Liver (tissue), 10 donors: ENCODE measurements at places on chromosomes 11 and 22. TPM values are rescaled to one million over a fixed set of nuclear protein-coding genes. Genes with fewer than 3 reads are reported as not detected.

GRCh38 chr22:46071451-46072109, 78.7 kb upstream of the PPARA start:
- peak overlapping the region; percentile 98 for H3K27ac ChIP-seq
- H3K4me3 ChIP-seq, result peak overlapping the region; percentile 96
- H3K4me1 ChIP-seq, result peaks cover 51% of the 10 kb centered on the region
- no peaks in the 10 kb centered on the region for H3K36me3 ChIP-seq
- no peaks in the 10 kb centered on the region for H3K27me3 ChIP-seq

DNA sequence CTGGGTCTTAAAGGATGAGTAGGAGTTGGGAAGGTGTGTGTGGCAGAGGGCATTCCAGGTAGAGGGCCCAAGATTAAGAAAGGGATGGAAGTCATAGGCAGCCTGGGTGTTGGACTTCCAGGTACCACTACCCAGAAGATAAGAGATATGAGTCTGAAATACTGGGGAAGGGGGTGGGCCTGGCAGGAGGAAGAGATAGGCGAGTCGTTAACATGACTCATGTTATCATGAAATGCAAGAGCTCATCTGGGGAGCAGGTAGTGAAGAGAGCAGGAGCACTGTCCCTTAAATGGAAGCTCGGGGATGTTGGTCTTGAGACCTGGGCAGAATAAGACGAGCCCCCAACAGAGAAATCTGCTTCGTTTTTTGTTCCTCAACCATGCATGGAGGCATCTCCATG, 10.2 kb downstream of the ZC3H7B start:
- no peak for DNase-seq
- H3K4me3 ChIP-seq, result no peak overlapping the region
- peaks cover 2% of the 10 kb centered on the region for H3K36me3 ChIP-seq

- peaks cover 29% of the 10 kb centered on the region for H3K4me1 ChIP-seq
- no peaks in the 10 kb centered on the region for H3K36me3 ChIP-seq
- H3K27ac ChIP-seq, result no peak overlapping the region
- H3K27me3 ChIP-seq, result no peaks in the 10 kb centered on the region
These were observed 79.9 kb downstream of the AMBRA1 start for GRCh38 chr11:46513934-46514342.

The ART5 gene
- polyA plus RNA-seq, result not detected

The CD44 gene
- polyA plus RNA-seq, result 12.6 TPM

GRCh38 chr11:131561501-131561900, 191.1 kb downstream of the NTM start:
- no peak for DNase-seq
- H3K27me3 ChIP-seq, result peaks cover 4% of the 10 kb centered on the region
- H3K36me3 ChIP-seq, result no peaks in the 10 kb centered on the region
- H3K4me3 ChIP-seq, result no peak overlapping the region
- H3K4me1 ChIP-seq, result no peaks in the 10 kb centered on the region
- no peak overlapping the region for H3K27ac ChIP-seq

DNA sequence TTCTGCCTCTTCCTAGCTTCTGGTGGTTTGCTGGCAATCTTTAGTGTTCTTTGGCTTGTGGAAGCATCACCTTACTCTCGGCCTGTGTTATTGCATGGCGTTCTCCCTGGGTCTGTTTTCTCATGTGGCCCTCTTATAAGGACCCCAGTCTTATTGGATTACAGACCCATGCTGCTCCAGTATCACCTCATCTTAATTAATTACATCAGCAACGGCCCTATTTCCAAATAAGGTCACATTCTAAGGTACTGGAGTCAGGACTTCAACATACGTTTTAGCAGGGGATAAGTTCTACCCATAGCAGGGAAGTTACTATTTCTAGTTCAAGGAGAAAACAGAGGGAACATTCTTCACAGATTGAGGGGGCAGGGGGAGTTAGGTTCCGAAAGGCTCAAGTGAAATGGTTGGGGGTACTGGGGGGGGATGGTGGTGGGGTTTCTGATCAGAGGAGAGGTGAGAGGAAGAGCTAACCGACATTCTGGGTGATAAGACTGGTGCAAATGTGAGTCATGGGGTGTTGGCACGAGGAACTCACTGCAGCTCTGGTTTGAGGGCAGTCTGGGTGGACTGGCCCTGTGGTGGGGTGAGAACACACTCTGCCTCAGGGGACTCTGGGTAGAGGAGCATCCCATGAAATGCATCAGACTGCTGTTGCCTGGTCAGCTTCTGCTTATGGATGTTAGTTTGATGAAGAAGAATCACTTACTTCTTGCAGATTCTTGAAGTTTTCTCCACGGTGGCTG, 51.5 kb upstream of the ZBED5 start:
- DNase-seq, result no peak
- H3K4me1 ChIP-seq, result no peaks in the 10 kb centered on the region
- H3K27me3 ChIP-seq, result no peaks in the 10 kb centered on the region
- no peaks in the 10 kb centered on the region for H3K36me3 ChIP-seq

- no peak overlapping the region for H3K27ac ChIP-seq
- DNase-seq, result no peak
- H3K4me1 ChIP-seq, result no peaks in the 10 kb centered on the region
- H3K4me3 ChIP-seq, result no peak overlapping the region
- H3K27me3 ChIP-seq, result no peaks in the 10 kb centered on the region
These were observed 123.4 kb downstream of the CSNK2A3 start for GRCh38 chr11:11229647-11230046.

The OSM gene
- polyA plus RNA-seq, result not detected

DNA sequence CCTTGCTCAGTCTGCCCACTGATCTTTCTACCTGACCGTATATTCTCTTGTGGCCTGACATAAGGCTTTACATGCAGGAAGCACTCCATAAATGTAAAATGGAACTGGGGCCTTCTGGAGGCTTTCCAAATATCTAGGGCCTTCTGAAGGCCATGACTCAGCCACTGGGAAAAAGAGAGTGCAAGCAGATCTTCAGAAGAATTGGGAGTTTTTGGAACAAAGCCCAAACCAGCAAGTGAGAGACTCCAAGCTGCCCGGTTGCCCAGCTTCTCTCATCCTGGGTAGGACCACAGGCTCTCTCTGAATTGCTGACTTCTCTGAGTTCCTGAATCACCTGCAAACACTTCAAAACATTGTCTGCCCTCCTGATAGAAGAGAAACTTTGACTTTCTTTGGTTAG, 107.9 kb upstream of the BMAL1 start:
- H3K27ac ChIP-seq, result no peak overlapping the region
- H3K4me1 ChIP-seq, result no peaks in the 10 kb centered on the region
- no peak for DNase-seq
- H3K27me3 ChIP-seq, result no peaks in the 10 kb centered on the region

The POU2AF3 gene
- 0.68 TPM for polyA plus RNA-seq

- H3K4me3 ChIP-seq, result no peak overlapping the region
- no peaks in the 10 kb centered on the region for H3K36me3 ChIP-seq
- no peaks in the 10 kb centered on the region for H3K27me3 ChIP-seq
- no peak overlapping the region for H3K27ac ChIP-seq
- DNase-seq, result no peak
- no peaks in the 10 kb centered on the region for H3K4me1 ChIP-seq
These were observed 23.1 kb upstream of the GLYATL2 start for GRCh38 chr11:58867556-58867955.

The SOX6 gene
- polyA plus RNA-seq, result 8.8 TPM

DNA sequence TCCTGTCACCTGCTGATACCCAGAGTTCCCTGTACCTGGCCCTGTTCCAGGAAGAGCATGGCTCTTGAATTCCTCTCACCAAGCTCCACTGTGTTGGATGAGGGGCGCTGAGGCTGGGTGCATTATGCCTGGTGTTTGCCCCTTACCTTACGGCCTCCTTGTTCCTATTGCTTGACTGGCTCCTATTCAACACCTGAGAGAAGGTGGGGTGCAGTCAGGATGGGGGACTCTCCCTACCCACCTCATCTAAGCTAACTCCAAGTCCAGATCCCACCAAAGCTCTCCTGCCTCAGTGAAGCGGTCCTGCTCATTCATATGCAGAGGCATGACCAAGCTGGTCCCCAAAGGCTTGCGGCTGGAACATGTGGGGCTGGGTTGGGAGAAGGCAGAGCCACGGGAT, 35.8 kb upstream of the RIC3 start:
- no peaks in the 10 kb centered on the region for H3K27me3 ChIP-seq

DNA sequence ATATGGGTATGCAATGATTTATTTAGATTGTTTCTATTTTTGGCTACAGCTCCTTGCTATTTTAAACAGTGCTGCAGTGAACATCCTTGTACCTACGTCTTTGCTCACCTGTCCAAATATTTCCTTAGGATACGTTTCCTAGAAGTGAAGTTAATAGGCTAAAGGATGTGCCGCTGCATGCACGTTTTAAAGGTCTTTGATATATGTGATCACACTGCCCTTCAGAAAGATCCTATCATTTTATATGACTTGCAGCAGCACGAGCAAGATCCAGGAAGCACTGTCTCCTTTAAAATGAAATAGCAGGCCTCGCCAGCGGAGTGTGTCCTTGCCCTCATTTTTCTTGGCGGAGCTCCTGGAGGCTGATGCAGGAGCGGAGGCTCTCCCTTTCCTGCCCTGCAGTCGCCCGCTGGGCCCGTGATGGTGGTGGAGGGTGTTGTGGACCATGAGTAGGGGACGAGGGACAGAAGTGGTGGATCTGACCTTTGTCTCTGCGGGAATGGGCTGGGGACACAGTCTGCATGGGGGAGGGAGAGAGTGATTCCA, 19.4 kb downstream of the RPS6KA4 start:
- H3K36me3 ChIP-seq, result no peaks in the 10 kb centered on the region
- DNase-seq, result no peak
- no peaks in the 10 kb centered on the region for H3K4me1 ChIP-seq
- H3K27me3 ChIP-seq, result no peaks in the 10 kb centered on the region
- no peak overlapping the region for H3K4me3 ChIP-seq
- H3K27ac ChIP-seq, result no peak overlapping the region

The OR52J3 gene
- polyA plus RNA-seq, result not detected

DNA sequence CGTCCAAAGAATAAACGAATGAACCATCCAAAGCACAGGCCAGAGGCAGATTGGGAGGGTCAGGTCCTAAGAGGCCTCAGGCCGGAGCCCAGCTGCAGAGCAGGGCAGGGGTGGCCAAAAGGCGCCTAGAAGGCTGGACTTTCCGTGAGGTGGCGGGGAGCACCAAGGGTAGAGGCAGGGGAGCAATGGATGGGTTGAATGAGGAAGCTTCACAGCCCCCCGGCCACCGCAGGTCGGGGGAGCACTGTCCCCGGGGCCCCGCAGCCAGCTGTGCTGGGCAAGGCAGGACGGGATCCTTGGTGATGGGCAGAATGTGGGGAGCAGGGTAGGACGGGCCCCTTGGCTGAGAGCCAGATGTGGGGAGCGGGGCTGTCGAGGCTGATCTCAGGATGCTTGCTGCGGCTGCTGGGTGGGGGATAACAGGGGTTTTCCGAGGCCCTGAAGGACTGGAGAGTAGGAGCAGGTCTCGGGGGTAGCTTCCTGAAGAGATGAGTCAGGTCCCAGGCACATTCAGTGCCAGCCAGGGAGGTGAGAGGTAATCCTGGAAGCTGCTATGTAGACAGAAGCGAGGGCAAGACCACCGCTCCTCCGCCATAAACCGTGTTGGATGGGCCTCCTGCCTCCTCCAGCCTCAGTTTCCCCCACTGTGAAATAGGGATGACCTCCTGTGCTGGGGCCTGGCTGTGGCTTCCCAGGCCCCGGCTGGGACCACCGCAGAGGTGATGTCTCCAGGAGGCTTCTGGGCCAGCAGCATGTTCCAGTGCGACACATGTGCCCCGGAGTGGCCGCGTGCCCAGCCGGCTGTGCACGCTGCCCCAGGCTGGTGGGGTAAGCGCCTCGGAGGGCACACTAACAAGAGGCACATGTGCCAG, 34.6 kb upstream of the KCNQ1OT1 start:
- no peak overlapping the region for H3K4me3 ChIP-seq
- no peak for DNase-seq
- no peak overlapping the region for H3K27ac ChIP-seq
- H3K27me3 ChIP-seq, result no peaks in the 10 kb centered on the region
- H3K36me3 ChIP-seq, result no peaks in the 10 kb centered on the region

- H3K4me3 ChIP-seq, result no peak overlapping the region
- no peak overlapping the region for H3K27ac ChIP-seq
- no peaks in the 10 kb centered on the region for H3K36me3 ChIP-seq
- DNase-seq, result no peak
- no peaks in the 10 kb centered on the region for H3K27me3 ChIP-seq
These were observed 13.0 kb downstream of the GALNT18 start for GRCh38 chr11:11608783-11609232.

DNA sequence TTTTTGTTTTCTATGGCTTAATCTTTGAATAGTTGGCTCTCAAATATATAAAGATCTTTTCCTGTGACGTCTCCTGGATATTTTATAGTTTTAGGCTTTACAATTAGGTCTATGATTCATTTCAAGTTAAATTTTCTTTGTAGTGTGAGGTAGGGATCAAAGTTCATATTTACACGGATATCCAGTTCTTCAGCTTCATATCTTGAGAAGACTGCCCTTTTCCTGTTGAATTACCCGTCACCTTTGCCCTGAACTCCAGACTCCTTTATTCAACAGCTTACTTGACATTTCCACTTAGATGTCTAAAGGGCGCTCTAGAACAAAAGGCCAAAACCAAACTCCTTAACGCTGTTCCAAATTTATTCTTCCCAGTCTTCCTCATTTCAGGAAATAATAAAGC, 51.7 kb downstream of the TTC17 start:
- no peaks in the 10 kb centered on the region for H3K27me3 ChIP-seq
- H3K4me1 ChIP-seq, result peaks cover 4% of the 10 kb centered on the region
- H3K36me3 ChIP-seq, result peaks cover 2% of the 10 kb centered on the region
- H3K27ac ChIP-seq, result no peak overlapping the region
- no peak overlapping the region for H3K4me3 ChIP-seq

The LDHAL6A gene
- 0.28 TPM for polyA plus RNA-seq

The RANGAP1 gene
- 12.0 TPM for polyA plus RNA-seq

The RFPL2 gene
- 0.07 TPM for polyA plus RNA-seq

The CCDC188 gene
- not detected for polyA plus RNA-seq

DNA sequence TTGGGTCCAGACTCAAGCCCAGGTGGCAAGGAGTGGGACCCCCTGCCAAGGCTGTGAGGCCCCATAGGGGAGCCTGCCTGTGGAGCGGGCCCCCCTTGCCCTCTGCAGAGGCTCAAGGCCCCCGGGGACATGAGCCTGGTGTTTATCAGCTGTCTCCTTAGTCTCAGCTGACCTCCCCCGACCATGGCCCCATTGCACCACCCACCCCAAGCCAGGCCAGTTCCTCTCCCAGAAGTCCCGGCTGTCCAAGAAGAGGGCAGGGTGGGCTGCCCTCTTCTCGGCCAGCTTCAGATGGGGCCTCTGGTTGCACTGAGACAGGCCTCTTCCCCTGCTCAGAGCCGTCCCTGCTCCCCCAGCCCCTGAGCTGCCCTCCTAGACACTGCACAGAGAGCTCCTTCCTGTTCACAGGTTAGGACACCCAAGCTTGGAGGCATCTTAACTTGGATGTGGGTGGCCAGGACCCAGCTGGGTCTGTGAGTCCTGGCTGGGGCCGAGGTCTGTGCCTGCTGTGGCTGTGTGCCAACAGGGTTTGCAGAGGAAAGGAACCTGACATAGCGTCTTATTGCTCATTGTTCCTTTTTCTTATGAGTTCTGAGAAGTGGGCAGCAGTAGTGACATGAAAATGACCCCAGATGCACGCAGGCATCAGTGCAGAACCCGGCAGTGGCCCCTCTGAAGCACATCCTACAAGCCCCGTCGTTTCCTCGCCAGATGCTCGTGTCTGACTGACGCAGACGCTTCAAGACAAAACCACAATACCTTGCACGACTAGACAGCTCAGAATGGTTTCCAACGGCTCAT, 5.4 kb downstream of the TRABD start:
- H3K27ac ChIP-seq, result peak overlapping the region; percentile 90
- H3K4me3 ChIP-seq, result peak overlapping the region; percentile 50
- H3K36me3 ChIP-seq, result no peaks in the 10 kb centered on the region
- H3K4me1 ChIP-seq, result peaks cover 78% of the 10 kb centered on the region

GRCh38 chr11:4072668-4073285, 21.8 kb upstream of the RRM1 start:
- no peak for DNase-seq
- no peak overlapping the region for H3K4me3 ChIP-seq
- peaks cover 6% of the 10 kb centered on the region for H3K4me1 ChIP-seq
- no peak overlapping the region for H3K27ac ChIP-seq

The LIN7C gene
- 14.0 TPM for polyA plus RNA-seq
